ENCODE measurements at places on chromosomes 3 and 15.

GRCh38 chr3:186534113-186534669, 10.0 kb downstream of the CRYGS start:
- no peak for DNase-seq

- no peak for DNase-seq
These were observed 81.4 kb downstream of the CBLB start for GRCh38 chr3:105787453-105787852.

GRCh38 chr3:56192001-56192400, 276.3 kb downstream of the ERC2 start:
- DNase-seq: no peak

GRCh38 chr15:86558252-86558651, 478.6 kb downstream of the AGBL1 start:
- no peak for DNase-seq

GRCh38 chr3:137746808-137747207, 17.3 kb upstream of the SOX14 start:
- DNase-seq: no peak

GRCh38 chr3:45223889-45224727, 2.0 kb downstream of the TMEM158 start:
- no peak for DNase-seq

GRCh38 chr15:32706704-32707103, 11.1 kb upstream of the GREM1 start:
- DNase-seq: no peak

- DNase-seq: no peak
These were observed 66.4 kb upstream of the CCNL1 start for GRCh38 chr3:157226173-157226847.

- DNase-seq: no peak
These were observed 7.8 kb downstream of the FEZF2 start for GRCh38 chr3:62365391-62366125.

GRCh38 chr15:101068961-101069653, 149.9 kb downstream of the LRRK1 start:
- no peak for DNase-seq

DNA sequence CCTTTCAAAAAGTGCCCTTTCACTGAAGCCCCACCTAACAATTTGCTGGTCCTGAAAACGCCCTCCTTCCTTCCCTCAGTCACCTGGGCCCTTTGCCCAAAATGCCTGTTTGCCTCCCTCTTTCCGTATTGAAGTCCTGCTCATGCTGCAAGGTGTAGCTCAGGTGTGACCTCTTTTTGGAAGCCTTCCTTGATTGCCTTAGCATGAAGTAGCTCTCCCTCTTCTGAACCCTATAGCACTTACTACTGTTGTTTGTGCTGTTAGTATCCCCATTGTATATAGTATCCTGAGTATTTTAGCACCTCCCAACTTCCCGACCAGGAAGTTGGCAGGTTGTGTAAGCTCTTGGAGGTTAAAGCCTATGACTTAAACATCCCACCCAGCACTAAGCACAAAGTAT, 1.7 kb downstream of the PLS1 start:
- no peak for DNase-seq

DNA sequence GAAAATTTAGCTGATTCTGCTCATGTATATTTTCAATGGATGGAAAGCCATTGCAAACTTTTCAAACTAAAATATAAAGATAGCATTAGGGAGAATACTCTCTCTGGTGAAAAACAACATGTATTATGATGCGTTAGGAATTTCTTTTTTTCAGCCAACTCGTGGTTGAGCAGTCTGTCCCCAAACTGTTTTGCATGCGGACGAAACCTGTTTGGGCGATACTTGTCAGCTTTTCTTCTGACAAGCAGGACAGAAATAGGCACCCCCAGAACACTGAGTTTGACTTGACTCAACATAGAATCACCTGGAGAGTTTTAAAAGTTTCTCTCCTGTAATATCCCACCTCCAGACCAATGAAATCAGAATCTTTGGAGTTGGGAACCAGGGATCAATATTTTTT, 417.5 kb upstream of the TPRG1 start:
- no peak for DNase-seq

- no peak for DNase-seq
These were observed 10.0 kb downstream of the C3orf52 start for GRCh38 chr3:112096176-112096575.

GRCh38 chr3:105827959-105828358, 40.9 kb downstream of the CBLB start:
- DNase-seq: no peak

- no peak for DNase-seq
These were observed 33.2 kb downstream of the ST3GAL6 start for GRCh38 chr3:98796334-98796733.

DNA sequence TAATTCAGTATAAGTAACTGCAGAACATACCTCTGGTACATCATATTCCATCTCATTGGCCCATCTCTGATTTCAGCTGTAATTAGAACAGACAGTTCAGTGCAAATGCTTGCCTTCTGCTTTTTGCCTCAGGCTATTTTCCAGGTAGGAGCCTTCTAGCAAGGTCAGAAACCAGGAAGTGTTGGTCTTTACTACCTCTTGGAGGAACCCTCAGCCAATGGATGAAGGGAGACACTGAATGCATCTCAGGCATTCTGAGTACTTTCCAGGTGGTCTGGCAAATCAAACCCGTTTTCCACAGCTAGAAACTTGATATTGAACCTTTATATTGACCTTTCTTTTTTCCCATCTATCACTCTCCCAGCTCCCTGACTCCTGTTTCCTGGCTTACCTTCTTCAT, 348.5 kb upstream of the SOX2 start:
- no peak for DNase-seq

DNA sequence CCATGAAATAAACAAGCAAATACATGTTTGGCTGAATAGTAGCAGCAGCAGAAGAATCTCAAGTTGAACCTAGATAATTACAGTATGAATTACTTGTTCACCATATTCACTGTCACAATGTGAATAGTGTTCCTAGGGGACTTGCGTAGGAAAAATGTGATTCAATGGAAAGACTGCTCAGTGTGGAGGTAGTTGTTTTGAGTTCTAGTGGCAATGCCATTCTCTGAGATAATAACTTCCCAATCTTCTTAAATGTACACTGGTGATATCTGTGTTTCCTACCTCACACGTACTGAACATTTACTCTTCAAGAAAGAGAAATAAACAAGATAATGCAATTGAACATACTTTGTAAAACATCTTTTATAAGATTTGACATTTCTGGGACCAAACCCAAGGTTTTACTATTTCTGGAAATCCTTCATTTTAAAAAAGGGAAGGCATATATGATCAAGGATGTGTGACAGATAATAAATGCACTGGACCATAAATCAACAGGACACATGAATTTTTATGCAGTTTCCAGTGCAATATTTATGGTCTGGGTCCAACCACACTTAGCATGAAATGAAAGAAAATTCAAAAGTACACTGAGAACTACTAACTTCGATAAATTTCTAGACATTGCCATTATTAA, 598.3 kb upstream of the ZNF385D start:
- no peak for DNase-seq

- no peak for DNase-seq
These were observed 151.2 kb downstream of the FOXP1 start for GRCh38 chr3:71432044-71432975.

- DNase-seq: no peak
These were observed 81.4 kb upstream of the LMOD3 start for GRCh38 chr3:69203631-69204314.

DNA sequence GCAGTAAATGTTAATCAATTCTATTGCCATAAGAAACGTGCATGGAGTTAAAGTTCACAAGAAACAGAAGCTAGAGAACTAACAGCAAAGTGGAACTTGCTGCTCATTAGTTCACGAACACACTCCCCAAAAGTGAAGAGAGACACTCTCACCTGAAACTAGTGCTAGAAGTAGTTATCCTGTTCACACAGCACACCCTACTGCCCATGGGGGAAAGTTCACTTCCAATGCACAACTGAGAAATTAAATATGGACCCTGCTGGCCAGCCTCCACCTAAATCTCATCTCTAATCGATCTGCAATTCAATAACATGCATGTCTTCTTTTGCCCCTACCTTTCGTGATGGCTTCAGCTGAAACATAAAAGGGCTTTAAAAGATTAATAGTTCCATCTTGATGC, 39.4 kb upstream of the FRMD4B start:
- DNase-seq: no peak

DNA sequence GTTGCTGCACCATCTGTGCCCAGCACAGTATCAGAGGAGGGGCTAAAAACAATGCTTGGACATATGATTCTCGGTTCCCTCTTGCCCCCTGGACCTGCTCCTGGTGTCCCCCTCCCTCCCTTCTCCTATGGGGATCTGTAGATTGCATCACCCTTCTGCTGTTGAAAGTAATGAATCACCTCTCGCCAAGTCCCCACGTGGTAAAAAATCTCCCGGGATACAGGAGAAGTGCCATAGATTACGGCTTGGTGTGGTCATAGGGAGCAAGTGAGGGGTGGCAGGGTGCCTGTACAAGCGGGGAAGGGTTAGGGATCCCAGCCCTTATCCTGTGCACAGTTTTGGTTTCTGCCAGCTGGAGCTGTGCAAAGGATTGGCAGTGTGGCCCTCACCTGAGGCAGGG, 37.7 kb downstream of the AMOTL2 start:
- no peak for DNase-seq

DNA sequence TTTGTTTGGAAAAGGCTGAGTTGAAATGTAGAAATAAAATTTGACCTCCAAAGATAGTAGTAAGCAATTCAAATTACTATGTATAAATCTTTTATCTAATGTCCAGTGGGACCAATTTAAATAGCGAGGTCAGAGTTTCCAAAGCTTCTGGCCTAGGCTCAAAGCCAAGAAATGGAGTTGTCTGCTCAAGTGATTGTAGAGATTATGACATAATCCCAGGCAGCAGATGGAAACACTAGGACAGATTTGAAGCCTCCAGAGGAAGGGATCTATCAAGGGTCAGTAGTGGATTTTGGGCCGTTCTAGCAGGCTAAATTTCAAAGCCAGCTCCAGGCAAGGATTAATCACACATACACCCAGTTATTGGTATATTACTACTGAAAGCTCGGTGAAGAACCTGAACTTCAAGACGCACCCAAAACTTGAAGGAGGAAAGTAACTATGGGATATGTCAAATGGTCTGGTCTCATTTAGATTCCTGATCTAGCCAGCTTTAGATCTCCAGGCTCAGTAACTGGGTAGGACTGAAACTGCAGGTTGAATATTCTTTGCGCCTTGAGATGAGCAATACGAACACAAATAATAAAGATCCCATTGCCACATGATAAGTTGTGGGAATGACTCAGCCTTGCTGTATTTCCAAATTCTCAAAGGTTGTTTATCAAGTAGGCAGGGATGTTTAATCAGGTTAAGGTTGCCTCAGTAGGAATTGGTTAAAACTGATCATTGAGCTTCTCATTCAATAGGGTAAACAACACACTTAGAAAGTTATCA, 30.9 kb upstream of the ARRDC4 start:
- DNase-seq: no peak

- DNase-seq: peak; percentile 20
These were observed 2.5 kb downstream of the EFCC1 start for GRCh38 chr3:129003578-129004112.

GRCh38 chr3:21944251-21944650, 193.2 kb upstream of the ZNF385D start:
- no peak for DNase-seq

- DNase-seq: no peak
These were observed 36.3 kb downstream of the STAC start for GRCh38 chr3:36416599-36416998.

- DNase-seq: no peak
These were observed 90.0 kb upstream of the RPL32 start for GRCh38 chr3:12931273-12931905.

- DNase-seq: no peak
These were observed 16.9 kb downstream of the ACAA1 start for GRCh38 chr3:38119821-38120692.

- DNase-seq: no peak
These were observed 537.4 kb downstream of the ROBO2 start for GRCh38 chr3:77577264-77577663.

GRCh38 chr3:171258316-171258715, 201.9 kb downstream of the TNIK start:
- no peak for DNase-seq

DNA sequence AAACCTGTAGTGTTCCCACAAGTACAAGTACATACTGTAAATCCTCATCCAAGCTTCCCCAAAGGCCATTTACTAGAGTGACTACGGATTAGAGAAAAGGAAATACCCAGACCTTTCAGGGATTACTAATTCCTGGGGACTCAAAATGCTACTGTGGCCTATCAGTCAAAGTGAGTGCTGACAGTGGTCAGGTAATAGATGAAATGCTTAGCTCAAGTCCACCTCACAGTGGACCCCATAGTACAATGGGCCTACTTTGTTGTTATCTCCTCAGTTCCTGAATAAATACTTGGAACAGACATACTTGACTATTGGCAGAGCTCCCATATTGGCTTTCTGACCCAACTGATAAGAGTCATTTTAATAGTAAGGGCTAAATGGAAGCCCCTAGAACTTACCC, 61.6 kb downstream of the MAP4 start:
- no peak for DNase-seq

DNA sequence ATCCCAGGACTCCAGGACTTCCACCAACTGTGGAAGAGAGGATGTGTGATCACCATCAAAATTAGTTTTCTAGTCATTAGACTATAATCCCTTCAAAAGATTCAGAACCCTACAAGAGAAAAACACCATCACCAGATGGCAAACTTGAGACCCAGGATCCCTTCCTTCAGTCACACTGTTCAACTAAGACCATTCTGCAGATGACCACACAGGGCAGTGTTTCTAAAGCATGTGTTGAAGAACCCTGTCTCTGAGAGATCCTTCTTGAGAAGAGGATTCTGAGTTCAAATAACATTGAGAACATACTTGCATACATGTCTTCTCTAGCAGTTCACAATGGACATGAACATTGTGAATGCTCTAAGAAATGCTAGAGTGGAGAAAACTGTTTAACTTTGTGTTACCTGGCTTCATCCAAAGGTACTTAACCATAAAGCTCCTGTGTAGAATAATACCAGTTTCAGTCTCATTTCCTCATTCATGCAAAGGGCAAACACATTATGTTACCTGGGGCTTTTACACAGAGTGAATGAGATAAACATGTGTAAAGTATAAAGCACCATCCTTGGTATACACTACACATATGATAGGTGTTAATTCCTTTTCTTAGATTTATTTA, 2.4 kb upstream of the ADGRG7 start:
- no peak for DNase-seq

- no peak for DNase-seq
These were observed 246.3 kb upstream of the UMPS start for GRCh38 chr3:124483915-124484470.

DNA sequence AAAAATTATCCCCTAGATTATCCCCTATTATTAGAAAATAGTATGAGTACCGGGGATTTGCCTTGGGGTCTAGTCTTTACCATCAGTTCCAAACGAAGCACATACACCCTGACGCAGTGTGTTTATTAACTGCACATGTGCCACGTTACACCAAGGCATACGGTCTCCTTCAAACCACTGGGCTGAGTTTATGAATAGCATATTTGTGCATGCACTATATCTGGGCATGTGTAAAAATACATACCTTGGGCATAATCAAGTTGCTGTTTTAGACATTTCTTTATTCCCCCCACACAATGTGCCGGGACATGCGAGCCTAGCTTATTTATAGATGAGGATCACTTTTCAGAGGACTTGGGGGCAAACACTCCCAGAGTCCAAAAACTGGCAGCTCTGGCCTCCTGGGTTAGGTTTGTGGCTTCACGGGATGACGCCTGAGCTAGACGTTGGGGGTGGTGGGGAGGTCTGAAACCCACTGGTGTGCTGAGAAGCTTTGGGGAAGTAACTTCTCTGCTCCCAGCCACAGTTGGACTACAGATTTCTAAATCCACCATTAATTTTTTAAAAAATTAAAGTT, 16.2 kb downstream of the IGDCC4 start:
- DNase-seq: no peak
